Adipose tissue (tissue), 3 donors: ENCODE measurements at places on chromosomes 3 and 15. TPM values are rescaled to one million over a fixed set of nuclear protein-coding genes. Genes with fewer than 3 reads are reported as not detected.

MYO5C gene
- 4.6 TPM for polyA plus RNA-seq

CP gene
- polyA plus RNA-seq, result 5.2 TPM

IGSF11 gene
- 1.2 TPM for polyA plus RNA-seq

OR5K2 gene
- polyA plus RNA-seq, result not detected

SERPINI2 gene
- 0.90 TPM for polyA plus RNA-seq

NEK11 gene
- 1.8 TPM for polyA plus RNA-seq

ANKRD63 gene
- not detected for polyA plus RNA-seq

KIF7 gene
- 0.78 TPM for polyA plus RNA-seq

SLC51A gene
- not detected for polyA plus RNA-seq

TAMM41 gene
- 8.1 TPM for polyA plus RNA-seq

TMC3 gene
- polyA plus RNA-seq, result not detected

ENTPD3 gene
- 1.6 TPM for polyA plus RNA-seq

WNT5A gene
- polyA plus RNA-seq, result 1.2 TPM

INSYN1 gene
- 1.2 TPM for polyA plus RNA-seq

ZNF717 gene
- polyA plus RNA-seq, result 4.2 TPM

RTP1 gene
- not detected for polyA plus RNA-seq

HAPLN3 gene
- polyA plus RNA-seq, result 9.8 TPM

LRTM1 gene
- polyA plus RNA-seq, result not detected
